ENCODE measurements at places on chromosomes 11 and 22.

- no peak for DNase-seq
Observed at GRCh38 chr11:100942016-100942415, 187.6 kb downstream of the PGR start.

DNA sequence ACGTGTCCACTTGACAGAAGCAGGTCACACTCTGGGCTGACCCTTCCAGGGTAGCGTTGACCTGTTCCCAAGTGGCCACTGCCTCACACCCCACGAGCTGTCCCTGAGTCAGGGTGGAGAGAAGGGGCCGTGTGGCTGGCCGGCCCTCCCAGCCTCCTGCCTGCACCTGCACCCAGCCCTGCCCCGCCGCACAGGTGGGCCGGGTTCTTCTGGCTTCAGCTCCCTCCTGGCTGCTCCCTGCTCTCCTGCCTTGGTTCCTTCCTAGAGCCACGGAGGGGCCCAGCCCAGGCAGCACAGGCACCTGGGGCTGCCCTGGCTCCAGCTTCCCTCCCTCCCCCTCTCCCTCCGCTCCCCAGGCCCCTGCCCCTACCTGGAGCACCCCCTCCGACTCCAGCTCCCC is 42.3 kb downstream of the MOB2 start:
- no peak for DNase-seq

GRCh38 chr11:133078012-133078411 is 454.3 kb downstream of the OPCML start:
- DNase-seq, result no peak

GRCh38 chr11:47399860-47400767 is 8.3 kb upstream of the SLC39A13 start:
- DNase-seq, result no peak

DNA sequence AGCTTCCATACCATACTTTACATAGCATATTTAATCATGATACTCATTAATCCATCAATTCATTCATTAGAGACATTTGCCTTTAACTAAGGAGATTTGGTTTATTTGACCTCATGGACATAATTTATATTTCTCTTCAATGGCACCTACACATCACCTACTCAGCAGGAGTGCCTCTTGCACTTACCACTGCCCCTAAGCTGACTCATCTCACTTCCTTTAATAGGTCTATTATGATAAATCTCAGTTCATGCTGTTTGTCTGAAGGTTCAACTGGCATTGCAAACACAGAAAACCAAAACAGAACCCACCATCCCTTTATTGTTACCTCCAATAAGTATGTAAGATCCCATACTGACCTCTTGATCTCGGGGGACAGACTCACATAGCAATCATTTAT is 186.7 kb downstream of the LUZP2 start:
- no peak for DNase-seq
